ENCODE measurements at places on chromosomes 6 and 20.

- H3K27me3 ChIP-seq, result no peaks in the 10 kb centered on the region
- H3K27ac ChIP-seq, result no peak overlapping the region
- H3K4me1 ChIP-seq, result no peaks in the 10 kb centered on the region
- H3K4me3 ChIP-seq, result no peak overlapping the region
- no peak for DNase-seq
- no peaks in the 10 kb centered on the region for H3K36me3 ChIP-seq
These were observed 207.7 kb upstream of the JARID2 start for GRCh38 chr6:15038013-15038791.

DNA sequence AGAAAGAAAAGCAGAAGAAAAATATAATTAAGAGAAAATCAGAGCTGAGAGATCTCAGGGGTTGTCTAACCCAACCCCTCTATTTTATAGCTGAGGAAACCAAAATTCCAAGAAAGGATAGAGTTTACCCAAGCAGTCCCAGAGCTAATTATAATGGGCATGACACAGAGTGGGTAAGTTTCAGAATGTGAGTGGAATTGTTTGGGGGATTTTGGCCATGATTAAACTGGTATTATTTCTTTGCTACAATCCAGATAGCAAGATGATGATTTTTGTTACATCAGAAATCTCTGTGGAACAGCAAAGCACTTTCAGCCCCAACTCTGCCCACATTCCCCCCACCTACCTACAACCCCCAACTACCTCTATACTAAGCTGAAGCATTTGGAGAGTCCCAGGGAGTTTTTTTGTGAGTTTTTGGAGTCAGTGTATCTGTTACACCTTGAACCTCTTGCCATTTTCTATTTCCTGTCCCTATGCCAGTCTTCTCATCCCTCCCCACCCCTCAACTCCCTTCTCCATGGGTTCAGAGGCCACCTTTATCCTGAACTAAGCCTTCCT, 24.7 kb downstream of the POFUT1 start:
- no peak overlapping the region for H3K27ac ChIP-seq
- H3K36me3 ChIP-seq, result peaks cover 44% of the 10 kb centered on the region
- DNase-seq, result no peak
- no peaks in the 10 kb centered on the region for H3K27me3 ChIP-seq
- H3K4me1 ChIP-seq, result no peaks in the 10 kb centered on the region
- H3K4me3 ChIP-seq, result no peak overlapping the region

- DNase-seq, result no peak
- no peaks in the 10 kb centered on the region for H3K27me3 ChIP-seq
- H3K27ac ChIP-seq, result no peak overlapping the region
- no peaks in the 10 kb centered on the region for H3K4me1 ChIP-seq
- no peak overlapping the region for H3K4me3 ChIP-seq
These were observed 544.6 kb downstream of the ADGRB3 start for GRCh38 chr6:69179681-69180080.

- no peak overlapping the region for H3K27ac ChIP-seq
- H3K4me3 ChIP-seq, result peak overlapping the region; percentile 63
- peaks cover 6% of the 10 kb centered on the region for H3K36me3 ChIP-seq
- no peaks in the 10 kb centered on the region for H3K4me1 ChIP-seq
- H3K27me3 ChIP-seq, result no peaks in the 10 kb centered on the region
- peak; percentile 73 for DNase-seq
These were observed 19.9 kb downstream of the ZKSCAN8 start for GRCh38 chr6:28161410-28162079.

DNA sequence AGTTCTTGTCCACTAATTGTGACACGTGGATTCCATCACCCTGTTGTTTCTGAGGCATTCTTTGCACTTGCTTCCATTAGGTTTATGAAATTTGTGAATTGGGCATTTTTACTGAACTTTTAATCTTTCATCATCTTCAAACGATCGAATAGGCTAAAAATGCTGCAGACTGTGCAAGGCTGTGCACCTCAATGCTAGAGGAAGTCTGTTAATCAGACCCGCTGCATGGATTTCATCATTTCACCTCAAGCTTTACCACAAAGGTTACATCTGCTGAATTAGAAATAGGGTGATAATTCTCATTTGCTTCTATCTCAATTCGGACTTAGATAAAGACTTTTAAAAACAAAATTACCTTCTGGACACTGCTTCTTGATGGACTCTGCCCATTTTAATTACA, 27.8 kb upstream of the F13A1 start:
- no peak overlapping the region for H3K4me3 ChIP-seq
- H3K27me3 ChIP-seq, result no peaks in the 10 kb centered on the region
- DNase-seq, result no peak
- no peaks in the 10 kb centered on the region for H3K36me3 ChIP-seq

GRCh38 chr6:29651413-29652197, 5.3 kb upstream of the MOG start:
- H3K4me1 ChIP-seq, result peaks cover 13% of the 10 kb centered on the region
- no peaks in the 10 kb centered on the region for H3K36me3 ChIP-seq
- no peak overlapping the region for H3K27ac ChIP-seq
- H3K27me3 ChIP-seq, result no peaks in the 10 kb centered on the region
- no peak for DNase-seq

DNA sequence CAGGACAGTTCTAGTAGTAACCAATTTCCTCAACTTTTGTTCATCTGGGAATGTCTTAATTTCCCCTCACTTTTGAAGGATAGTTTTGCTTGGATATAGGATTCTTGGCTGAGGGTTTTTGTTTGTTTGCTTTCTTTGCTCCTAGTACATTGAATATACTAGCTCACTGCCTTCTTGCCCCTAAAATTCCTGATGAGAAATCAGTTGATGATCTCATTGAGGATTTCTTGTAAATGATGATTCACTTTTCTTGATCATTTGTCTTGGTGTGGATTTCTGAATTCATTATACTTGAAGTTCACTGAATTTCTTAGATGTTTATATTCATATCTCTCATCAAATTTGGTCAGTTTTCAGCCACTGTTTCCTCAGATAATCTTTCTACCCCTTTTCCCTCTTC, 49.1 kb upstream of the PRDM1 start:
- no peak for DNase-seq
- H3K4me1 ChIP-seq, result no peaks in the 10 kb centered on the region
- H3K4me3 ChIP-seq, result no peak overlapping the region
- H3K27ac ChIP-seq, result no peak overlapping the region
- H3K36me3 ChIP-seq, result no peaks in the 10 kb centered on the region

- no peaks in the 10 kb centered on the region for H3K4me1 ChIP-seq
- H3K36me3 ChIP-seq, result no peaks in the 10 kb centered on the region
- no peak overlapping the region for H3K4me3 ChIP-seq
- H3K27me3 ChIP-seq, result no peaks in the 10 kb centered on the region
These were observed 6.5 kb downstream of the TGM6 start for GRCh38 chr20:2387180-2387577.

- H3K27ac ChIP-seq, result no peak overlapping the region
- DNase-seq, result no peak
- H3K36me3 ChIP-seq, result no peaks in the 10 kb centered on the region
These were observed 71.4 kb downstream of the JARID2 start for GRCh38 chr6:15317251-15317650.

DNA sequence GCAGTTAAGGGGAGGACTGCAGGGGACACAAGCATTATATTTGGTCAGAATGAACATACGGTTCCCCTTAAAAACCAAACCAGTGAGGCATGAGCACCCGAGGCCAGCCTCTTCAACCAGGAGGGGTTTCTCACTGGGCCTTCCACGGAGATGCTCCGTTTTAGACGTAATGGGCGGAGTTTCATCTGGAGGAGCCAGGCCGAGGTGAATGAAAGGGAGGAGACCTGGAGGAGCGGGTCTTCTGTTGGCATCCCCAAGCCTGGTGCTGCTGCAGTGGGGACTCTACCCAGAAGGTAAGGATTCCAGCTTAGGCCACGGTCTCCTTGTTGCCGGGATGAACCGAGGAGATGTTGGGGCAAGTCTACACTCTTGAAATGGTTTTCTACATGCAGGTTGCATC, 47.4 kb downstream of the ADNP start:
- no peaks in the 10 kb centered on the region for H3K27me3 ChIP-seq
- peaks cover 19% of the 10 kb centered on the region for H3K36me3 ChIP-seq
- H3K4me3 ChIP-seq, result no peak overlapping the region
- H3K27ac ChIP-seq, result no peak overlapping the region
- DNase-seq, result no peak

- no peak for DNase-seq
- no peaks in the 10 kb centered on the region for H3K27me3 ChIP-seq
- no peaks in the 10 kb centered on the region for H3K4me1 ChIP-seq
- no peaks in the 10 kb centered on the region for H3K36me3 ChIP-seq
These were observed 172.8 kb upstream of the ZFP64 start for GRCh38 chr20:52364405-52364804.

GRCh38 chr6:28657381-28657768, 131.7 kb downstream of the GPX5 start:
- H3K4me3 ChIP-seq, result peak overlapping the region; percentile 60
- no peak overlapping the region for H3K27ac ChIP-seq
- no peaks in the 10 kb centered on the region for H3K27me3 ChIP-seq
- no peak for DNase-seq

- no peak overlapping the region for H3K27ac ChIP-seq
- H3K36me3 ChIP-seq, result no peaks in the 10 kb centered on the region
- DNase-seq, result no peak
- no peaks in the 10 kb centered on the region for H3K4me1 ChIP-seq
These were observed 44.4 kb downstream of the HLA-DRA start for GRCh38 chr6:32483968-32484613.

DNA sequence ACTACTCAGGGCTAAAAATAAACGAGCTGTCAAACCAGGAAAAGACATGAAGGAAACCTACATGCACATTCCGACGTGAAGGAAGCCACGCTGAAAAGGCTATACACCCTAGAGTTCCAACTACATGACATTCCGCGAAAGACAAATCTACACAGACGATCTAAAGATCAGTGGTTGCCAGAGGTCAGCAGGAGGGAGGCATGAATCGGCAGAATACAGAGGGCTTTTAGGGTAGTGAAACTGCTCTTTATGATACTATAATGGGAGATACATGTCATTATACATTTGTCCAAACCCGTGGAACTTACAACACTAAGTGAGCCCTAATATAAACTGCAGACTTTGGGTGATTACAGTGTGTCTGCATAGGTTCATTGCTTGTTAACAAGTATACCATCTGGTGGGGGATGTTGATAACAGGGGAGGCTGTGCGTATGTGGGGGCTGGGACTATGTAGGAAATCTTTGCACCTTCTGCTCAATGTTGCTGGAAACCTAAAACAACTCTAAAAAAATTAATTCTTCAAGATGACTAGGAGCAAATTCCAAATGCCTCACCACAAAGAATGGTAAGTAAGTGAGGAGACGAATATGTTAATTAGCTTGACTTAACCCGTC, 132.2 kb upstream of the CDH4 start:
- H3K36me3 ChIP-seq, result no peaks in the 10 kb centered on the region
- no peak for DNase-seq
- H3K27me3 ChIP-seq, result no peaks in the 10 kb centered on the region

GRCh38 chr20:53935344-53936084, 134.9 kb downstream of the BCAS1 start:
- no peak for DNase-seq
- H3K4me1 ChIP-seq, result no peaks in the 10 kb centered on the region
- no peaks in the 10 kb centered on the region for H3K36me3 ChIP-seq
- no peak overlapping the region for H3K4me3 ChIP-seq

DNA sequence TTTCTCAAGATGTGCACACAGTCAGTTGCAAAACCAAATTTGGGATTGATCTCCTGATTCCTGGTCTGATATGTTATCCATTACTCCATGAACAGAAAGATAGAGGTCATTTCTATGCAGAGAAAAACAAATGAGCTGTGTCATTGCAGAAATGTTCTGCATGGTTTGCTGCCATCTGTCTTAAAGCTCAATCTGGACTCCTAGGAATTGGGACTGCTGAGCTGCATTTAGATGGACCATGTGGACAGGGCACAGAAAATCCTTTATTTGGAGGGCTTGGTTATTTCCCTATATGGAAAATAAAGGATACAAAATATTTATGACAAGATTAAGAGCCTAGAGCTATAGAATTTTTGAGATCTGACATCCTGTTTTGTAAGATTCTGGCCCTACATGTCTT, 91.3 kb downstream of the ADGRB3 start:
- no peak overlapping the region for H3K4me3 ChIP-seq
- no peak overlapping the region for H3K27ac ChIP-seq
- no peaks in the 10 kb centered on the region for H3K27me3 ChIP-seq
- DNase-seq, result no peak
- no peaks in the 10 kb centered on the region for H3K36me3 ChIP-seq

DNA sequence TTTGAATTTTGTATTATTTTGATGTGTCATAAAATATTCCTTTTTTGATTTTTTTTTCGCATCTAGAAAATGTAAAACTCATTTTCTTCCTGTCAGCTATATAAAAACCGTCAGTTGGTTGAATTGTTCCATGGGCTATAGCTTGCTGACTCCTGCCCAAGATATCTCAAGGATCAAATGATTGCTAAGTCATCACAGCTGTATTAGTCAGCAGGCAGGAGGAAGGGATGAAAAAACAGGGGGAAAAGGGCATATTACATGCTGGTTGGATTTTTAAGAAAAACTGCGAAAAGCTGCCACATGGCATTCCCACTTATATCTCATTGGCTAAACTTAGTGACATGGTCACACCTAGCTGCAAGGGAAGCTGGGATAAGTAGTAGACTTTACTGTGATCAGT, 569.9 kb downstream of the BCKDHB start:
- no peaks in the 10 kb centered on the region for H3K36me3 ChIP-seq
- no peak overlapping the region for H3K27ac ChIP-seq
- no peak overlapping the region for H3K4me3 ChIP-seq
- no peak for DNase-seq
- no peaks in the 10 kb centered on the region for H3K4me1 ChIP-seq

- DNase-seq, result no peak
- peaks cover 5% of the 10 kb centered on the region for H3K4me1 ChIP-seq
- H3K4me3 ChIP-seq, result peak overlapping the region; percentile 97
- peak overlapping the region; percentile 67 for H3K27ac ChIP-seq
- no peaks in the 10 kb centered on the region for H3K27me3 ChIP-seq
- H3K36me3 ChIP-seq, result no peaks in the 10 kb centered on the region
These were observed 539 bp downstream of the CDYL start for GRCh38 chr6:4776493-4777393.

GRCh38 chr20:40676491-40677269, 12.4 kb downstream of the MAFB start:
- H3K27me3 ChIP-seq, result no peaks in the 10 kb centered on the region
- DNase-seq, result no peak
- no peak overlapping the region for H3K27ac ChIP-seq
- H3K36me3 ChIP-seq, result no peaks in the 10 kb centered on the region

DNA sequence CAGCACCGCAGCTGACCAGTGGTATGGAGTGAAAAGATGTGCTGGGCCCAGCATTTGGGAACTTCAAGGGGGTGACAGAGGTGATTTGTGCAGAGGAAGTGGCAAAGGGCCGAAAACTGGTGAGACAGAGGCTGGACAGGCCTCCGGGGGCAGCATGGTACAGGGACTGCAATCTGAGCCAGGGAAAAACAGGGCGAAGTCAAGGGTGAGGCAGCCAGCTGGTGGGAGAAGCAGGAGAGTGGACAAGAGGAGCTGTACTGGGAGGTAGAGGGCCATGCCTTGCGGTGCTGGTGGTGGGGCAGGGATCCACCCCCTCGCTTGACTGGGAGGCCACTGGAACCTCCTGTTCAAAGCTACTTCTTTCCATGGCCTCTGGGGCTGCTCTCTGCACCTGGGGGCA, 7.3 kb upstream of the GFRA4 start:
- H3K27ac ChIP-seq, result no peak overlapping the region
- no peaks in the 10 kb centered on the region for H3K27me3 ChIP-seq
- DNase-seq, result no peak

- no peaks in the 10 kb centered on the region for H3K4me1 ChIP-seq
- H3K27ac ChIP-seq, result no peak overlapping the region
- no peaks in the 10 kb centered on the region for H3K36me3 ChIP-seq
- DNase-seq, result no peak
These were observed 185.1 kb downstream of the JARID2 start for GRCh38 chr6:15430931-15431405.

- no peak overlapping the region for H3K4me3 ChIP-seq
- no peak overlapping the region for H3K27ac ChIP-seq
- no peaks in the 10 kb centered on the region for H3K36me3 ChIP-seq
- no peaks in the 10 kb centered on the region for H3K27me3 ChIP-seq
These were observed 1454.4 kb downstream of the HACE1 start for GRCh38 chr6:103405321-103405720.

All from ascending aorta (tissue), 2 donors.